ENCODE measurements at places on chromosomes 5 and 9.

DNA sequence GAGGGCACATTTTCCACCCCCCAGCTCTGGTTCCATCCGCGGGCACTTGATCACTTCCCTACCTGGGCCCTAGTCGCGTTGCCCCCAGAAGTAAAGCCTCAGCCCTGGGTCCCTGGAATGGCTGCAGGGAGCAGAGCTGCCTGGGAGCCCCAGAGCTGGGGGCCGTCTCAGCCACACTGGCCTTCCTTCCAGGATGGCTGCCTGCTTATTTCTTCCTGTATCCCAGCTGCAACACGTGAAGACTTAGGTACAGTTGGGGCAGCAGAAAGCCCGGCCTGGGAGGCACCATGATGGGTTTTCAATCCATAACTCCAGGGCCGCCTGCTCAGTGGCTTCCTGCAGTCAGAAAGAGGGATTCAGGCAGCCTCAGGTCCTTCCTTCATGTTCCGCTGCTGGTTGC, 232.3 kb downstream of the IRX2 start:
- no peak for DNase-seq

DNA sequence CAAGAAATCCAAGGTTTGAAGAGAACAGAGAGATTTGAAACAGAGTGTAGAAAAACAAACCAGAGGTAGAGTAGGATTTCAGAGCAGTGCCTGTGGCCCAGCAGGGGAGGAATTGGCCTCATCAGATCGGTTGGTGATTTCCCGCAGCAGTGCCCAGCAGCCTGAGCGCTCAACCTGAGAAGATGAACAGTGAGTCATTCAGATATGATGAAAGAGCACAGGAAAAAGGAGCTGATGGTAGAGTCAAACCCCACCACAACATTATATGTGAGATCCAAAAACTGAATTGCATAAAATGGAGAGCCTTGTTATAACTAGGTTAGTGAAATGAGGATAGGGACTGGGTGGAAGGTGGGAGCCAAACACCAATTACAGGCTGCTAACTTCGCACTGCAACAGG, 248.9 kb downstream of the PIK3R1 start:
- DNase-seq = no peak

- DNase-seq = no peak
Measured at GRCh38 chr5:81751836-81752643, 1.1 kb upstream of the SSBP2 start.

- DNase-seq = no peak
Measured at GRCh38 chr9:20760246-20760891, 76.3 kb downstream of the FOCAD start.

DNA sequence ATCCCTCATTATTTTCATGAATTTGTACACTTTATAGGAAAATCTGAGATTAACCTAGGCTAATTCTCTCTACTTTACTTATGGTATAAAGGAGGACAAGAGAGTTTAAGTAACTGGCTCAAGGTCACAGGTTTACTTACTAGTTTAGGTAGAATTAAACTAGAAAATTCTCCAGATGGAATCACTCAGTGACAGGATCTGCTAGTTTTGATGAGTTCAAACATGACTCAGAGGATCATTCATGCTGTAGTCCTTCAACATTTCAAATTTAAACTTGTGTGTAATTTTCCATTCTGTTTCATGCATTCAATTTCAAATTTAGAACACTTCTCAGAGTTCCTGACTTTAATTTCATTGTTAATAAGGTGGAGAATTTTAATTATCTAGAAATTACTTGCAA, 485.7 kb upstream of the TUSC1 start:
- DNase-seq = no peak

- DNase-seq = no peak
Measured at GRCh38 chr5:117713585-117714198, 1139.1 kb upstream of the SEMA6A start.

DNA sequence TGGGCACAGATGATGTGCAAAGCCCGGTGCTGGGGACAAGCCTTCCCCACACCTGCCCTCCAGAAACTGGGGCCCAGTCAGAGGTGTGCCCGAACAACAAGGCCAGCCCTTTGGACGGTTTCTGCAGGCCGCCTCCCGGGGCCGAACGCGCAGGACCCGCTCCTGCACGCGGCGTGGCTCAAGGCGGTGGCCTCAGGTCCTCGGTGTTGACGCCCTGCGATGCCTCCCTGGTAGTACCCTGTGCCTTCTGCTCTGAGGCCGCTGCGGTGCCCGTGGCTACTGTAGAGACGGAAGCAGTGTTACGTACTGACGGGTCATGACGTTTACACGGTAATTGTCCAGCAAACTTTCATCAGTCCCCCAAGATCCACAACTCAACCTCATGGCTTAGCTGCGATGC, 33.5 kb upstream of the FANCC start:
- no peak for DNase-seq

DNA sequence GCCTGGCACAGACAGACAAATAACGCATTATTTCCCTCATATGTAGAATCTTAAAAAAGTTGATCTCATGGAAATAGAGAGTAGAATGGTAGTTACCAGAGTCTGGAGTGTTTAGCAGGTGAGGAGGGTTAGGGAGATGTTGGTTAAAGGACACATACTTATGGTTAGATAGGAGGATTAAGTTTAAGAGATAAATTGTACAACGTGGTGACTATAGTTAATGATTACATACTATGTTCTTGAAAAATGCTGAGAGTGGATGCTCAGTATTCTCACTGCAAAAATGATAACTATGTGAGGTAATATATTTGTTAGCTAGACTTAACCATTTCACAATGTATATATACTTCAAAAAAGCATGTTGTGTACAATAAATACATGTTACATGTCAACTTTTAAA, 38.0 kb downstream of the CERT1 start:
- DNase-seq = no peak

- DNase-seq = no peak
Measured at GRCh38 chr9:30591461-30591860, 1793.0 kb upstream of the ACO1 start.

- DNase-seq = no peak
Measured at GRCh38 chr5:102863058-102863457, 108.0 kb downstream of the PAM start.

DNA sequence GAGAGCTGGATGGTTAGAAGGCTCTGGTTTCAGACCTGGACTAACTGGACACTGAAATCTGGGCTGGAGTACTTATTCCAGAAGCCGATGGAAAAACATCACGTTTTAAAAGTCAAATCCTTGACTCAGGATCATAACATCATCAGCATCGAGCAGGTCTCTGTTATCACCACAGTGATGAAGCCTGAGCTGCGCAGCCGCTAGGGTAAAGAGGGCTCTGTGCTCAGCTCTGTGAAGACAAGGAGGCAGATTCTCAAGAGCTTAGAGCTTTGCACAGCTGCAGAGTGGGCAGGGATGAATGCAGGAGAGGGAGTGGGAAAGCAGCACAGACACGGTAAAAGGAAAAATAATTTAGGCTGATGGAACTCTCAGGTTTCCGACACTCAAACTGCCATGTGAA, 208.8 kb upstream of the TAS2R1 start:
- DNase-seq = no peak

- no peak for DNase-seq
Measured at GRCh38 chr9:83147315-83148149, 84.6 kb upstream of the RASEF start.

GRCh38 chr9:95363051-95363841, 45.7 kb upstream of the FANCC start:
- DNase-seq = no peak

DNA sequence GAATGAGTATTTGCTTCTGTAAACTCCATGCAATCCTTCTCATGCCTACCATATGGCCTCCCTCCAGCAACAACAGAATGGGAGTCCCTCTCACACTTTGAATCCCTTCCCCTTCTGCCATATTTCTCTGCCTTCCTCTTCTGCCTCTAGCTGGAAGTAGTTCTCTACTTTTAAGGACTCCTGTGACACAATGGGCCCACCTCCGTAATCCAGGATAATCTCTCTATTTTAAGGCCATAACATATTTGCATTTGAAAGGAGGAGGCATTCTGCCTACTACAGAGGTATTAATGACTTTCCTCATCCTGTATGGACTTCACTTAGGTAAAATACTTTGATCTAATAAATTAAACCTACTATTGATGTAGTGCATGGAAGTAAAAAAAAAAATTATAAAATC, 155.4 kb upstream of the ITGA1 start:
- no peak for DNase-seq

- no peak for DNase-seq
Measured at GRCh38 chr5:142262683-142263082, 62.1 kb downstream of the SPRY4 start.

- no peak for DNase-seq
Measured at GRCh38 chr9:27590651-27591050, 17.4 kb upstream of the C9orf72 start.

GRCh38 chr5:91403438-91403837, 20.3 kb upstream of the ARRDC3 start:
- DNase-seq = no peak

DNA sequence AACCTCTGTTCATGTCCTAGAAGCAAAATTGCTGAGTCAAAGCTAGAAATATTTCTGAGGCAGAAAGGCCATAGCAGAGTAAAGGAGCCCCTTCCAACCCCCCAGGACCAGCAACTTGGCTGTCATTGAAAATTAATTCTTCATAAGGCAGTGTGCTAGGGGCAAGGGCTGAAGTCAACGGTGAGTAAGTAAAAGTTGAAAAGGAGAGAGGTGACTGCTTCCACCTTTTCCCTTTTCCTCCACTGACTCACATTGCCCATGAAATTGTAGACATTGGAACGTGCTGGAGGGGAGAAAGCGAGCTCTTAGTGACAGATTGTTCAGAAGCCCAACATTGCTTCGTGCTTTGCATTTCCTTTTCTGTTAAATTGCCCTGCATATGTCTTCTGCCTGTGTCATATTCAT, 19.1 kb downstream of the GLRA1 start:
- DNase-seq = no peak

GRCh38 chr5:143573568-143574170, 170.2 kb upstream of the NR3C1 start:
- DNase-seq = no peak

DNA sequence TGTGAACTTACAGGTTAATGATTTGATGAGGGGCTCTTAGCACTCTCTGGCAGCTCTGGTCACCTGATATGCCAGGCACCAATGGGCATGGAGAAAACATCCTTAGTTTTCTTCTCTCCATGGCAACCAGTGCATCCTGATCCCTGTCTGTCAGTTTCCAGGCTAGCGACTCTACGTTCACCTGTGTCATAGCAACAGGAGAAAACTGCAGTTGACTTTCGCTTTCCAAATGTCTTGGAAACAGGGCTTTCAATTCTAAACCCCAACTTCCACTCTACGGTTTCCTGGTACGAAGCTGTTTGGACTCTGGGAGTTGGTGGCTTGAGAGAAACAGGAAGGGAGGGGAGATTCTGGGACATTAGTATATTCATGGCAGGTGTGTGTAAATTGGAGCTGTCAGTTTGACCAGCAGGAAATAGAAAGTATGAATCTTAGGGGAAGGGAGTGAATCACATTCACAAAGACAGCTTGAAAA, 74.4 kb downstream of the SLC28A3 start:
- no peak for DNase-seq

GRCh38 chr5:110785356-110785755, 46.5 kb downstream of the SLC25A46 start:
- no peak for DNase-seq

- no peak for DNase-seq
Measured at GRCh38 chr9:29456940-29457339, 1883.7 kb upstream of the C9orf72 start.

DNA sequence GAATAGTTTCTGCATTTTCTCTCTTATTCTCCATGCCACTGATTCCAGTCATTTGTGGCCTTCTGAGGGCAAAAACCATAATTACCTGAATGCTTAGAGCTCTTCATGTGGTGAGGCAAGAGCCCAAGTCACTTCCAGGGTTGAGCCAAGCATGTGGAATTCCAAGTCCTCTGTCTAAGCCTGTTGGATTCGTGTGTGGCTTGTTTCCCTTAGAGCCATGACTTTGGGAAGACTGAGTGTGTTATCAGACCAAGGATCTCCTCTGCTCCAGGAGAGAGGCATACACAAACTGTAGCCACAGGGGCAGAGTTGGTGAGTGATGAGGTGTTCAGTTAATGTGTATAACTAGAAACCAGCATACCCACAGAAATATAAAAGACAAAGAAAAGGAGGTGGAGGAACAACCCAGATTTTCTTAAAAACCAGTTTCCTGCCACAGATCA, 27.1 kb downstream of the SLC22A5 start:
- DNase-seq = no peak

- no peak for DNase-seq
Measured at GRCh38 chr5:139683295-139684271, 35.4 kb downstream of the CXXC5 start.

GRCh38 chr5:135973323-135974020, 18.7 kb upstream of the LECT2 start:
- DNase-seq = no peak

DNA sequence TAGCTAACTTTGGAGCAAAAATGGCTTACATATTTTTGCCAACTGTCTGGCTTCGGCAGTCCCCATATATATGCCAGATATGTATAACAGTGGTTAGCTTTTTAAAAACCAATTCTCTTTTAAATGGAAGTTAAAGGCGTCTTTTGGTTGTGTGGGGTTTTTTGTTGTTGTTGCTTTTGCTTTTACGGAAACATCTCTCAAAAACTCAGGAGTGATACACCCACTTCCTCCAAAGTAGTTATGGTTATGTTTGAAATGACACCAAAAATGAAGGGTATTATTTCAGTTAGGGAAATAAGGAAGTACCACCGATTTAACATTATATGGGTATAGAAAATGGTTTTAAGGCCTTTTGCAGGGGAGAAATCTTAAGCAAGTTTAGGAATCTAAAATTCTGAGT, 2.3 kb downstream of the CNOT8 start:
- no peak for DNase-seq

- DNase-seq = no peak
Measured at GRCh38 chr5:8851101-8851500, 694.8 kb downstream of the SEMA5A start.

DNA sequence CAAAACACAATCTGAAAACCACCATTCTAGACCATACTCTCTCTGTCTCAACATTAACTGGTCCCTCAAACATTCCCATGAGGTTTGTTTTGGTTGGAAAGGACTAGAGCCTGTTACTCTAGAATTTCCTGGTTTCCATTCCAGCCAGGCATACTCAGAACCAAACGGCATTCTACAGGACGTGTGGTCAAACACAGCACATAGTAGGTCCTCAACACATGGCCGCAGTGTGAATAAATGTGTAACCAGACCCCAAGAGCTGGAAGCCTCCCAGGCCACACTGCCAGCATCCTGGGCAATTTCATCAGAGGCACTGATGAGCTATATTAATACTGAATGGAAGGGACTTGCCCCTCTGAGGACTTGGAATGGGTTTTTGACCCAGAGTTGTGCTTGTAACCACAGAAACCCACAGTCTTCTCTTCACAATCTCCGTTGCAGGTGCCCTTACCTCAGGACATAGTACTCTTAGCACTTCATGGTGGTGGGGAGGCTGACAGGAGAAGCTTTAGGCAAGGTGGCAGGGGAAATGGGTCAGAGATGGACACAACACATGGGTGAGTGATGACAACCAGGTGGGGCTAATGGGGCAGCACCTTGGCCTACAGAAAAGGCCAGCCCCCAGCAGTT, 66.0 kb downstream of the ZNF366 start:
- no peak for DNase-seq

GRCh38 chr9:98375138-98375726, 119.8 kb upstream of the TBC1D2 start:
- no peak for DNase-seq
